ENCODE measurements at places on chromosomes 16 and 17. TPM values are rescaled to one million over a fixed set of nuclear protein-coding genes. Genes with fewer than 3 reads are reported as not detected.

GRCh38 chr17:72332367-72332766 lies 211.5 kb downstream of the SOX9 start:
- DNase-seq: no peak

The PDILT gene
- polyA plus RNA-seq: not detected

DNA sequence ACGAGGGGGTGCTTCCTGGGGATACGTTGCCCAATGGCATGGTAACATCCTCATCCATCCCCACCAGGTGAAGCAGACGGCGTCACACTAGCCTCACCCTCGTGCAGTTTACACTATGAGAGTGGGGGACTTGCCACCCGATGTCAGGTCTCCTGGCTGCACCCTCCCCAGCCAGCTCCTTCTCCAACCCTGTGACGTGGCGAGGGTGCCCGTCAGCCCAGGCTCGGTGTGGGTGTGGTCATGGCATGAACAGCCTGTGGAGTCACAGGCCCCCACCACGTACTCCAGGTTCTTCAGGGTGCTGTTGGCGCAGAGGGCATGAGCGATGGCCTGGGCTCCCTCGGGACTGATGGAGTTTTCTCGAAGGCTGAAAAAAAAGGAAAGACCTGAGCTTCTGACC lies 28.3 kb downstream of the NLRC3 start:
- DNase-seq: no peak

- no peak for DNase-seq
These were observed 28.9 kb downstream of the WNT3 start for GRCh38 chr17:46789610-46790009.

DNA sequence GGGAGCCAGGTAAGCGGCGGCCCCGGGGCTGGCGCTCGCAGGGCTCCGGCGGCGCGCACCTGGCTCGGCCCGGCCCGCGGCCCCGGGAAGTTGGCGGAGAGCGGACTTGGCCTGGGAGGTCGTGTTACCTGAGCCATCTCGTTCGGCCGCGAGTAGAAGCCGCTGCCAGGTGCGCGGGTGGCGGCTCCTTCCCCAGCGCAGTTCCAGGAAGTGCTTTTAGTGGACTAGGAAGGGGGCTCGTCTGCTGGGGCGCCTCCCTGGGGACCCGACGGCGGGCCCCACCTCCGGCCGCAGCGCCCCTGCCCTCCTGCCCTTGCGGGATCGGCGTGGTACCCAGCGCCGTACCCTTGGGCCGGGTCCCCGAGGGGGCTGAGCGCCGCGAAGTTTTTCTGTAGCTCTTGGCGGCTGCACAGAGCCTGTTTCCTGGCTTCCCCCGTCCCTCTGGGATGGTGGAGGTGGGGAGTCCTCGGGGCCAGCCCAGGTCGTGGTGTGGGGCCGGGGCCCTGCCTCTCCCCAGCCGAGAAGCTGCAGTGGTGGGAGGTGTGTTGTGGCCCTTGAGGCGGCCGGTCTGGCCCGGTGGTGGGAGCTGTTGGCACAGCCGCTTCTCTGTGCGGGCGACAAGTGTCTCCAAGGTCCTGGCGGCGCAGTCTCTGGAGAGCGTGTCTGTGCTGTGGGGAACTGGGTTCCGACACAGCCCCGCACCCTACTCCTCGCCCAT lies 96.9 kb downstream of the RAB11FIP4 start:
- no peak for DNase-seq

GRCh38 chr17:19024101-19025078 lies 19.8 kb upstream of the FAM83G start:
- no peak for DNase-seq

DNA sequence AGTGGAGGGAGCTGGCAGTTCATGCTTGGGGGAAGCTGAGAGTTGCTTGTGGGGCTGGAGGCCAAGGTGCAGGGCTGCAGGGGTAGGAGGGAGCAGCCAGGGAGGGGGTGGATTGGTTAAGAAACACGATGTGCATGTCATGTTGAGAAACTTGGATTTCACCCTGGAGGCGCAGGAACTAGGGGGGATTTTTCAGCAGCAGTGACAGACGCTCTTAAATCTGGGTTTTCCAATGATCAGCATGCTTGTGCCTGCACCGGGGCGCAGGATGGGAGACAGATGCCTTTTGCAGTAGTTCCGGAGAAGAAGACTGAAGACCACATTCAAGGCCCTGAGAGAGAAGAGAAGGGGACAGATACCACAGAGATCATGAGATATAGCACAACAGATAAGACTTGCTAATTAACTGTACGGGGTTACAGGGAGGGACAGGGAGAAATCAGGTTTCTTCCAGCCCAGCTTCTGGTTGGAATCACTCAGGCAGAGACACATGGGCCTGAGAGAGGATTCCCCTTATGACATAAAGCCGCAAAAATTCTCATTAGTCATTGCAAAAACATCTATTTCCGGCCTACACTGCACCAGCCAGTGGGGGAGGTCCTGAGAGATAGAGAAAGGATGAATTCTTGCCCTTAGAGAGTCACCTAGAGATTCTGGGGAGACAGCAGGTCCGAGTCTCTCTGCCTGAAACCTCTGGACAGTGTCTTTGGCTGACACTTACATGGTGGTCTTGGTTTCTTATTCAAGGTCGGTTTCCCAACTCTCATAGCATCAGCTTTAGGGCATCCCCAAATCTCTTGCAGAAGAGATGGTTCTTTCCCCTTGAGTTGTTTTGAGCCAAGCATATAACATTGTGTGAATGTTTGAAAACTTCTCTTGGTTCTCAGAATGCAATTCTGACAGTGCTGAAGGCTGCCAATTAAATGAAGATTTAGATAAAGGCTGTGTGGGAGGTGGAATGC lies 27.1 kb downstream of the CDH13 start:
- DNase-seq: no peak

DNA sequence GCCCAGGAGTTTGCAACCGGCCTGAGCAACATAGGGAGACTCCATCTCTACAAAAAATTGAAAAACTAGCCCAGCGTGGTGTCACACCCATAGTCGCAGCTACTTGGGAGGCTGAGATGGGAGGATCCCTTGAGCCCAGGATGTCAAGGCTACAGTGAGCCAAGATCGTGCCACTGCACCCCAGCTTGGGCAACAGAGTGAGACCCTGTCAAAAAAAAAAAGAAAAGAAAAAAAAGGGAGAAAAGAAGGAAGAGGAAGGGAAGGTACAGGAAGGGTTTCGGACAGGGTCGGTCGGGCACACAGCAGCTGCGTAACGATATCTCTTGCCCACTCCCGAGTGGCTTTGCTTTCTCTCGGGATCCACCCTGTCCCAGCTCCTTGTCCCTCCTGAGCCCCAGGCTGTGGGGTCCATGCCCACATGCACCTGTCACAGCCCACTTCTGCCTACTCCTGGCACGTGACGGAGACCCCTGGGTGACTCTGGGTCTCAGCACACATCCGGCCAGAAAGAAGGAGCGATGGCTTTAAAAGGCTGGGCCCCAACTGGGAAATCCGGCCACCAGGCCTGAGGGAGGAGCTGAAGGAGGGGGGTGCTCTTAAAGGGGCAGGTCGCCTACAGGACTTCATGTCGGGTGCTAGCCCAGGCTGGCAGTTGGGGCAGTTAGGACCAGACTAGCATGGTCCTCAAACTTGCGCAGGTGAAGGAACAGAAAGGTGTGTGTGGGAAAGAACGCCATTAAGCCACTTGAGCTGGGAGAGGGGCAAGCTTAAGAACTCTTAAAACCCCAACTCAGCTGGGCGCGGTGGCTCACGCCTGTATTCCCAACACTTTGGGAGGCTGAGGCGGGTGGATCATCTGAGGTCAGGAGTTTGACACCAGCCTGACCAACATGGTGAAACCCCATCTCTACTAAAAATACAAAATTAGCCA lies at the start of gene GHDC:
Gene GHDC, minus strand, starts transcription at position 526 of the 931 bp plus-strand sequence. CDS start 913 bp downstream, outside the sequence.
- DNase-seq: peak; percentile 88

- DNase-seq: peak; percentile 87
These were observed 889 bp upstream of the ZNF423 start for GRCh38 chr16:49856672-49857330.
